ENCODE measurements at places on chromosomes 11 and 22.

GRCh38 chr11:35605706-35606105 lies 12.6 kb upstream of the FJX1 start:
- DNase-seq, result no peak

- DNase-seq, result no peak
Observed at GRCh38 chr11:93689240-93689639, 27.8 kb downstream of the CEP295 start.

DNA sequence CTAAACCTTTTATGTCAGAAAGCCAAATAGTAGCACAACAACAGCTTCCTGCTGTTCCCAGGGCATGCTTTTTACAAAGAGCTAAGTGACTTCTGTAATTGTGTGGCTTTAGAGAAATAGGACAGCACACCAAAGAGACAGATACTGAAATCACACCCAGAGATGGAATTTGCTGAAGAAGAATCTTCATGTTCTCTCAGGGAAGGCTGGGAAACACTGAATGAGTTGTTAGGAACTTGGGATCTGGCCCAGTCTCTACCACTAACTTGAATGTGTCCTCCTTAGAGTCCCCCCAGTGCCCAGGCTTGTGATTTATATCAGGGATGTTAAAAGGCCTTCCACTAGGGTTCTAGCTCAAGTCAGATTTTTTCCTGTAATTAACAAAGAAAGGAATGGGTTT lies 175.2 kb downstream of the DBX1 start:
- DNase-seq, result no peak

- DNase-seq, result no peak
Observed at GRCh38 chr11:106466521-106467080, 389.1 kb downstream of the AASDHPPT start.

DNA sequence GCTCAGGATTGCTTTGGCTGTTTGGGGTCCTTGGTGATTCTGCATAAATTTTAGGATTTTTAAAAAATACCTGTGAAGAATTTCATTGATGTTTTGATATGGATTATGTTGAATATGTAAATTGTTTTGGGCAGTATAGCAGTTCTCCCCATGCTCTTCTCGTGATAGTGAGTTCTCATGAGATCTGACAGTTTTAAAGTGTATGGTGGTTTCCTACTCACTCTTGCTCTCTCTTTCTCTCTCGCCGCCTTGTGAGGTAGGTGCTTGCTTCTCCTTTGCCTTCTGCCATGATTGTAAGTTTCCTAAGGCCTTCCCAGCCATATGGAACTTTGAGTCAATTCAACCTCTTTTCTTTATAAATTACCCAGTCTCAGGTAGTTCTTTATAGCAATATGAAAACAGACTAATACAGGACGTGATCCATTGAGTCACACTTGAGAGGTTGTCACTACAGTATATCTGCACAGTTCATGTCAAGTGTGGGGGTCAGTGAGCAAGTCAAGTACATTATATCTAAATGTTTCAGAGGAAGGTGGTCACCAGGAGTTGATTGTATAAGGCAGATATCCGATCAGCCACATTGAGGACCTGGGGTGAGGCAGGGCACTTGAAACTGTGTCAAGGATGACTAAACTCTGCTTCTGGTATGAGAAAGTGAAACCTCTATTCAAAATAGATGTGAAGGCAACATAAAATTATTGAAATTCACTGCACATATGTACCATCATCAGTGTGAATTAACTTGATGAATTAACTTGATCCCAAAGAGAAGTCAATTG lies 70.7 kb upstream of the CCDC179 start:
- DNase-seq, result no peak

DNA sequence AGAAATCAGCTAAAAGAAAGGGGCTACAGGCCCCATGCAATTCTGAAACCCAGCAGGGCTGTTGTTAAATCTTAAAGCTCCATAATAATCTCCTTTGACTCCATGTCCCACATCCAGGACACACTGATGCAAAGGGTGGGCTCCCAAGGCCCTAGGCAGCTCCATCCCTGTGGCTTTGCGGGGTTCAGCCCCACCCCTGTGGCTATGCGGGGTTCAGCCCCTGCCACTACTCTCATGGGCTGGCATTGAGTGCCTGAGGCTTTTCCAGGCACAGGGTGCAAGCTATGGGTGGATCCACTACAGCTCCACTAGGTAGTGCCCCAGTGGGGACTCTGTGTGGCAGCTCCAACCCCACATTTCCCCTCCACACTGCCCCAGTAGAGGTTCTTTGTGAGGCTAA lies 8.7 kb upstream of the ZNF280A start:
- no peak for DNase-seq

- DNase-seq, result no peak
Observed at GRCh38 chr11:20368438-20368837, 4.9 kb downstream of the HTATIP2 start.

All from activated CD4-positive, CD25-positive, alpha-beta regulatory T cell (primary cell).